ENCODE measurements at places on chromosomes 12 and 14.

- DNase-seq: no peak
Observed at GRCh38 chr12:61765926-61766325, 494.3 kb upstream of the USP15 start.

DNA sequence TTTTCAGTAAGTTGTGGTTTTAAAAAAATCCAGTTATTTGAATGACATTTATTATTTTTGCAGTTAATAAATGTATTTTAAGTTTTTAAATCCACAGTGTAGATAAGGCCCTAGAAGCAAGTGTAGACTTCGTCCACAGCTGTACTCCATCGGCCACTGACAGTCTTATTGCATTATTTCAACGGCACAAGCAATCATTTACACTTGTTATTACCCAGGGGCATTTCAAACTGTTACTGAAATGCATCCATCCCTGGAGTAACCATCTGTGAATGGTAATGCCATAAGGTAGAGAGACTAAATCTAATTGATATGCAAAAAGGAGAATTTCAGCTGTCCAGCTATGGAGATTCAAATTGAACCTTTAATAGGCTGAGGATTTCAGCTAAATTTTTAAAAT lies 48.4 kb downstream of the BICD1 start:
- DNase-seq: peak; percentile 96

- DNase-seq: no peak
Observed at GRCh38 chr12:55931317-55931779, 386 bp downstream of the DGKA start.

DNA sequence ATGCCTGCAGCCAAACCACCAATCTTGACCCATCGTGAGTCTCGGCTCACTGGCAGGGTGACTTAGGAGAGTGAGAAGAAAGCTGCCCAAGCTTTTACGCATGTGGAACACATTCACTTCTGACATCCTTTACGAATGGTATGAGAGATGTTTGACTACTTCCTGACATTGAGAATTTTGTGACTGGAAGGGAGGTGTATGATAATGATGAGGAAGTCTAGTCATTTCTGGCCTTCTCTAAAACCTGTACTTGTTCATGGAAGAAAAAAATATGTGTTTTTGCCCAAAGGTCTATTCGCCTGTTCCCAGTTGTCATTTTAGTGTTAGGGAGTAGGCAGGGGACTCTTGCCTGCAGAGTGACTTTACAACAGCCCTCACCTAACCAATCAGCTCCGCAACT lies 227.2 kb upstream of the ATP2B1 start:
- DNase-seq: no peak

GRCh38 chr14:42918615-42919014 lies 1311.9 kb downstream of the LRFN5 start:
- no peak for DNase-seq

DNA sequence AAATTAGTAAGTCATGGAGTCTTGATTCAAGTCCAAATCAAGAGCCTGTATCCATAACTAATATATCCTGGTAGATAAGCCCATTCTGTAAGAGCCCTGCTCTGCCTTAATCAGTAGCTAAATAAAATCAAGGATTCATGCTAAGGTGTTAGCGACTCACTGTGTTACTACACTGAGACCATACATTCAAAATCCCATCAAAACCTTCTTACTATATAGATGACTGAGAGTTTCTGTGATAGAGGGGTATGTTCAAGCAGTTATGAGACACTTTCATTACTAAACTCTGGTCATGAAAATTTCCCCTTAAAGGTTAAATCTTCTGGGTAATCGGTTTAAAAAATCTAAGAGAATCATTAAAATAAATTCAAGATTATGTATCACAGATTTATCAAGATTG lies 78.5 kb downstream of the MDGA2 start:
- no peak for DNase-seq

- DNase-seq: no peak
Observed at GRCh38 chr12:28575593-28576205, 385.4 kb downstream of the CCDC91 start.

- DNase-seq: no peak
Observed at GRCh38 chr14:81412779-81413178, 12.7 kb upstream of the STON2 start.

- no peak for DNase-seq
Observed at GRCh38 chr12:3681595-3682061, 71.3 kb downstream of the CRACR2A start.

DNA sequence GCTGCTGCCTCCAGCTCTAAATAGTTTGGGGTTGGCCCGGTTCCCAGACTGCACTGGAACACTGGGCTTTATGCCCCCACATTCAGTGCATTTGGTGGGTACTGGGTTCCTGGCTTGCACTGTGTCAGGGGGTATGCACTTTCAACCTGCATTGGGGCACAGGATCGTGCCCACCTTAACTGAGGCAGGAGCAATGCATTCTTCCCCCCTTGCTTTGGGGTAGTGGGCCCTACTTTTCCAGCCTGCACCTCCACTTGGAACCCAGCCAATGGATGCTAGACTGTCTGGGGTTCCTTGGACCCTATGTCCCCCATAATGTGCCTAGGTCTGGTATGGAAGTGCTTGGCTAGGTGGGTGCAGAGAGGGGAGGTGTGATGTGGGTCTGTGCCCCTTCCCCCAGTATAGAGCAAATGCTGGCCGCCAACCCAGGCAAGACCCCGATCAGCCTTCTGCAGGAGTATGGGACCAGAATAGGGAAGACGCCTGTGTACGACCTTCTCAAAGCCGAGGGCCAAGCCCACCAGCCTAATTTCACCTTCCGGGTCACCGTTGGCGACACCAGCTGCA lies 615 bp downstream of the TARBP2 start:
- DNase-seq: no peak

Data from NCI-H1694 treated with DMSO at 0.1 percent for 48 hours (cell line).